ENCODE measurements at places on chromosomes 3 and 15.

GRCh38 chr3:149151843-149152242 lies 22.4 kb downstream of the HPS3 start:
- peak; percentile 46 for DNase-seq

DNA sequence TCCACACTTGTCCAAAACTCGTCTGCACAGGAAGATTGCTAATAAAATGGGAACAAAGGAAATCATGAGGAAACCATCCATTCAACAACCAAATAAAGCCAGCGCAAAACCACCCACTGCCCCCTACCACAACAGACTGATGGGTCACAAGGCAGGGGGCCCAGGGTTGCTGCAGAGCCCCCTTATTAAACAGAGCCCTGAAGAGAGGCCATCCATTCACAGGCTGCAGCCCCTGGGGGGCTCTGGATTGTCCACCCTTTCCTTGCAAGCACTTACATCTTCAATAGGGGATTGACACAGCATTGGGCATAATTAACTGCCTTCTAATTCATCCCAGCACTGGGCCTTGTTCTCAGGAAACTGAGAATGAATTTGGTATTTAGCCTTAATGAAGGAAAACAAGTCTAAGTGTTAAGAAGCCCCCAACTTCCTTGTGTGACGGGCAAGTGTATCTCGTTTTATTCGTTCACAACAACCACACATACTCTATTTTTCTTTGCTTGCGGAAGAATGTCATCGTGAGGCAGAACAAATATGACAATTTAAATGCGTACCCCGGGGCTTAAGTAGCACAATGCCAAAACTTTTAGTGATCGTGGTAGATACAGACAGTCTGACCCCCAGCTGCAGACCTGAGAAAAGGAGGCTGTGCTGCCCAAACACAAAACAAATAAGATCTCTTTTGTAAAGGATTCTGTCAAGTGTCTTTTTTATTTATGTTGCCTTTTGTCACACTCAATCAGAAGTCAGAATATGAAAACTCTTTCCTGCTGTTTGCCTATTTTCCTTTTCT lies 144.0 kb downstream of the SEMA6D start:
- DNase-seq: no peak

- DNase-seq: no peak
Observed at GRCh38 chr3:107630779-107631178, 108.0 kb downstream of the BBX start.

DNA sequence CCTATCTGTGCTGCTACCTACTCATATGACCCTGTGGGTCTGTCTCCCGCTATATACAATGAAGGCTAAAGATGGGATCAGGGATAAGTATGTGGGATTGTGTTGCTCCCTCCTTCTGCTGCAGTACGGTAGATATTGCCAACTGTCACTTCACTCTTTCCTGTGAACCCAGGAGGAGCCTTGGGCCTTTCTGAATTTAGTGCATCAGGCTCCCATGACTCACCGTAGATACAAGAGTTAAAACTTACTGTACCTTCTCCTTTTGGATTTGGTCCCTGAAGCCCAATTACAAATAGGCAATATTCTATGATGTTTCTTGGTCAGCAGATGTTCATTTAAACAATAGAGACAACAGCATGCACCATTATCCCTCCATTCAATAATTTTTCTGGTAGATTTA lies 27.4 kb downstream of the MITF start:
- no peak for DNase-seq

DNA sequence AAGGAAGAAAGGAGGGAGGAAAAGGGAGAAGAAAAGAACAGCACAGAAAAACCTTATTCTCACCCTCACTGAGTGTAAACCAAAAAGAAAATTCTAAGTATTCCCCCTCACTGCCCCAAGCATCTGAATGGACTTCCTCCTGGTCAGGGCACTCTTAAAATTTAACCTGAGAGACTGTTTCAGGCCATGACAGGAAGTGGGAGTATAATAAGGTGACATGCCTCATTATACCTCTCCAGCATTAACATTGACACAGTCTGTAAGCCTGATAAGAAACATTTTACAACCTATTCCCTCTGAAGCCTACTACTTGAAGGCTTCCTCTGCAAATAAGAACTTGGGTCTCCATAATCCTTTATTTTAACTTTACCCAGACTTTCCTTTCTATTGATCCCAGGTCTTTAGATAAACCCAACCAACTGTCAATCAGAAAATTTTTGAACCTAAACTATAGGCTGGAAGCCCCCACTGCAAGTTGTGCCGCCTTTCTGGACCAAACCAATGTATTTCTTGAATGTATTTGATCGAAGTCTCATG lies 41.7 kb downstream of the SLCO2A1 start:
- no peak for DNase-seq

- DNase-seq: no peak
Observed at GRCh38 chr15:61640756-61641155, 411.7 kb upstream of the RORA start.

DNA sequence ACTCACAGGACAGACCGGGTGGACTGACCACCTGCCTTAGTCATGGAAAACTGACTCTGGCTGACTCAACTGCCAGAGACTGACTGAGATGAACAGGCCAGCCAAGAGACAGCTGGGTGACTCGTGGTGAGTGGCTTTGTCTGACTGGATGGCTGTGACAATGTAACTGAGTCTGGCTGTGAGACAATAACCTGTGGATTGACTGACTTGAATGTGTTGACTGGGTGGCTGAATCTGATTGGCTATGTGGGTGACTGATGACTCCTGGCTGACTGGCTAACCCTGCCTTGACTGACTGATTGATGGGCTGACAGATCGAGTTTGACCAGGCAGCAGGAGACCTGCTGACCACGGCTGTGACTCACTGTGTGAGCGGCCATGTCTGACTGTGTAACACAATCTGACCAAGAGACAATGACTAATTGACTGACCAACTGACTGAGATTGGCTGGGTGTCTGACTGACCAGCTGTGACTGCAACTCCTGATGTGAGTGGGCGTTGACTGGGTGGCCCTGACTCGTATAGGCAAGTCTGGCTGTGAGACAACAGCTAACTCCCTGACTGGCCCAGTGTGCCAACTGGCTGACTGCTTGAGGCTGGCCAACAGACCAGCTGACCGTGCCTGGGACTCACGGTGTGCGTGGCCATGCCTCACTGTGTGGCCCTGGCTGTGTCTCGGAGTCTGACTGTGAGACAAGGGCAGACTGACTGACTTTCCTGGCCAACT lies 509.1 kb downstream of the SHQ1 start:
- no peak for DNase-seq

- peak; percentile 69 for DNase-seq
Observed at GRCh38 chr3:139935016-139935865, at the start of gene CLSTN2. Gene CLSTN2, plus strand, starts transcription at chr3:139935185.

DNA sequence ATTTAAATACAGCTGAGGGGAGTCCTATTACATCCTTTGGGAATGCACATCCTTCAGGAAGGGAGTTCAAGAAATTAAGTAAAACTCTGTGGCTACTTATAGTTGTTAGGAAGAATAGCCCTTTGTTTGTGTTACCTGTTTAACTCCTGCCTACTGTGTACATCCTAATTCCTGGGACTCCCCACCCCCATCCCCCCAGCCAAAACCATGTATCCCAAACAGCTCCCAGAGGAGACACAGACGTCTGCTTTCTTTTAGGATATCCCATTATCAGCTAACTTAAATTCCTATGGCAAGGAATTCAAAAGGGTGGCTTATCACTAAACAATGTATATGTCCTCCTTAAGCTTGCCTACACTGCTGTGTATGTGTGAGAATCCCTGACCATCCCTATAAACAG lies 581.7 kb downstream of the DIPK2A start:
- DNase-seq: no peak

GRCh38 chr3:53823026-53823955 lies 22.9 kb downstream of the CHDH start:
- DNase-seq: no peak

- no peak for DNase-seq
Observed at GRCh38 chr3:42066516-42067181, 24.5 kb upstream of the TRAK1 start.

- no peak for DNase-seq
Observed at GRCh38 chr3:153285194-153285641, 123.2 kb downstream of the RAP2B start.

DNA sequence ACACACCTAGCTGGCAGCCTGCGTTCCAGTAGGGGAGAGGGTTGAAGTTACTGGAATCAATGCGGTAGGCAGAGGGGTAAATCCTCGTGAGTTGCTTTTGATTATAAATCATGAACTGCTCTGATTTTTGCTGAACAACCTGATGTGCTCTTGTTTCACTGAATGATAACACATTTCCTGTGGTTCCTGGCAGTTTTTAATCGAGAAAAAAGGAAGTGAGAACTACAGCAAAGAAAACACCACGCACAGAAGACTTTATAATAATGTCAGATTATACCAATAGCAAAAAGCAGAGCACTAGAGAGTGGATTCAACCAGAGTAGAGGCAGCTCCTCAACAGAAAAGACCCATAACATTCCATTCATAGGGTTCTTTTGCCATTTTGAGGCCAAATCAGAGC lies 200.8 kb upstream of the STRIT1 start:
- peak; percentile 69 for DNase-seq

GRCh38 chr3:59788133-59788532 lies 738.3 kb upstream of the CFAP20DC start:
- no peak for DNase-seq

DNA sequence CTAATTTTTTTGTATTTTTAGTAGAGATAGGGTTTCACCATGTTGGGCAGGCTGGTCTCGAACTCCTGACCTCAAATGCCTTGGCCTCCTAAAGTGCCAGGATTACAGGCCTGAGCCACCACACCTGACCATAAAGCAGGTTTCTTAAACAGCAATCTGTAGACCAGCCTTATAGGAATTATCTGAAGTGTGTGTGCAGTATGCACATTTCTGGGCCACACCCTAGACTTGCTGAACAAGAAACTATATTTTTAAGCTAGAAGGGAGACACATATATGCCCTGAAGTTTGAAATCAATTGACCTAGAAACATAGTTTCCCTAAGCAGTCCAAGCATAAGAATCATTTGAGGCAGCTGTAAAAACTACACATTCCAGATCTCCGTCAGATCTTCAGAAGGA lies 805.7 kb downstream of the TUSC7 start:
- no peak for DNase-seq

DNA sequence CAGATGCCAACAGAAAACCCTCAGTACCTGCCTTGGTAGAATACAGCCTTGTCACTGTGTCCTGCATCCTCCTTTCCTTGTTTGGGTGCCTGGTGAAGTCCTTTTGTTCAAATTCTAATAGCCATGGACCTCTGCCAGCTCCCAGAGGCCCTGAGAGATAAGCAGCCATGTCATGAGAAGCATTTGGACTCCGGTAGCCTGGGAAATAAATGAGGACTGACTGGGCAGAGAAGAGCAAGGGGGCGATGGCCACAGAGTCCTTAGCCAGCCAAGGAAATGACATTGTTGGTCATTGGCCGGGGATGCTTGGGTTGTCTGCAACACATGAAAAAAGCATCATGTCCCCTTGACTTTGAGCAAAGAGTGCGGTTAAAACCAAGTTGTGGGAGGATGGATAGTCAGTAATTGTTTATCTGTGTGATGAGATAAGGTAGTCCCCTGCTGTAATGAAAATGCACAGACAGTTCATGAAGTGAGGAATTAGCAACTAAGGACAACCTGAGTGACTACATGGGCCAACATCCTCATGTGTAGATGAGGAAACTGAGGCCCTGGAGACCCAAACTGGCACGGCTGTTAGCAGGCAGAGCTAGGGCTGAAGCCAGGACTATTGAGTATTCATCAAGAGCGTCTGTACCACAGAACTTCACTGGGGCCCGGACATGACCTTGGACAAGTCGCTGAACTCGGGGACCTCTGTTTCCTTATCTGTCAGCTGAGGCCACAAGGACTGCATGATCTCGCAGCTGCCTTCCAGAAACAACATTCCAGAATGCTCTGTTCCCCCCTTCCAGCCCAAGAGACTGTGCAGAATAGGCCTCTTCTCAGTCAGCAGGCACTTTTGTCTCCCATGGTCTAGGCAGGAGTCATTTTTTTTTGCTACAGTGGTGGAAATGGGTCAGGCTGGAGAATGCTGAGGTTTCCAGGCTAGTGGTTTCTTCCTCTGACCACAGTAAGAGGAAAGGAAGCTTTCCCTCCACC lies 90.5 kb upstream of the CTDSPL start:
- peak; percentile 43 for DNase-seq

DNA sequence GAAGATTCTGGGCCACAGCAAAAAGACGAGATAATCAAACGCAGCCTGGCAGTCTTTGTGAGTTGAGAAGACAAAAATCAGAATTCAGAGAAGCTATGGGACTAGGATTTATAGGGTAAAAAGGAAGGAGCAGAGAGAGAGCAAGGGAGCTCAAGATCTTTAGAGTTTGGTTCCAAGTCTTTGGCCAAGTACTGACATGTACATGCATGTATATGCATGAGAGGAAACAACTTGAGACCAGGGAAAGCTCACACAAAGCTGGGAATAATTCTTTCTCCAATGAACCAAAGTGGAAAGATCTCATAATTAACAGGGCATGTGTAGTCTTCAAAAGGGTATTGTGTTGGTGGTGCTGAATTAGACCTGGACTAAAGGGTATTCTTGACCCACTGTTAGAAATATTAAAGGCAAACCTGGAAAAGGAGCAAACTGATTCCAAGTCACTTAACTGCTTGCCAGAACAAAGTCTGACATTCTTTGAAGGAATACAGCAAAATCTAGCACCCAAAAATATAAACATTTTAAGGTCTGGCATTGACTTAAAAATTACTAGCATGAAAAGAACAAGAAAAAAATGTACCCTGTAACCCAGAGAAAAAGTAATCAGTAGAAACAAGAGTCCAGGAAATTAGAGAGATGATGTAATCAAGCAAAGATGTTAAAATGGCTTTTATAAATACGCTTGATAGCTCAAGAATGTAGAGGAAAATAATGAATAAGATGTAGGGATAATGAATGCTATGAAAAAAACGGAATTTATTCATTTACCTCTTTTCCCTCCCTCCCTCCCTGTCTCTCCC lies 226.0 kb upstream of the CGNL1 start:
- no peak for DNase-seq

DNA sequence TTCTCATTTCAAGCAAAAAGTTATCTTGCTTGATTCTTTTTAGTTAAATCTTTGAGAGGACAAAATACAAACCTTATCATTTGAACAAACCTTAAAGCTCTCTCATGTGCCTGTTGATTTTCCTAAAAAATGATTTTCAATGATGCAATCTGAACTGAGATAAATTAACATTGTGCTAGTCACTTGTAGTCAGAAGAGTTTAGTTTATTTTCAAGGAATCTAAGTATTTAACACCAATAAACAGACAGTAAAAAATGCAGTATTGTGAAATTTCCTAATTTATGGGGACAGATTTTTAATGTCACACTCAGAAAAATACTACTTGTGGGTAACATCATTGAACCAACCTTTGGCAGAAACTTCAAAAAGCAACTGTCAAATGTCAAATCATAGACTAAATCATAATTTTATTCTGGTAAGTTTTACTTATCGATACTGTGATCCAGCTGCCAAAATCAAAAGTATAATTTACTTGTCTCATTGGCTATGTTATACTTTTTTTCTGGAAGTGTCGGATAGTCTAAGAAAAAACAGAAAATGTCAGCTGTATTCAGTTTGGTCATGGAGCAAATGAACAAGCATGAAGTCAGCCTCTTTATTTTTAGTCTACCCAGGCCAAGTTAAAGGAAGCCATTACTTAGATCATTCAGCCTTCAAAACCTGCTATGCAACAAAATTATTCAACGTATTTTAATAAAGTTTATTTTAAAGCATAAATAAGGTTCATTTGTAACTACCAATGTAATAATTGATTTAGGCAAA lies 52.4 kb upstream of the FNDC3B start:
- DNase-seq: no peak

Measured in common myeloid progenitor, CD34-positive (primary cell).